RCC 7860 (cell line): ENCODE measurements at places on chromosomes 3 and 15.

- DNase-seq = no peak
Observed at GRCh38 chr15:52283281-52283680, 12.3 kb downstream of the MYO5C start.

GRCh38 chr15:71471347-71471746 is 339.0 kb upstream of the NR2E3 start:
- no peak for DNase-seq

- peak; percentile 68 for DNase-seq
Observed at GRCh38 chr3:58526515-58526957, 10.5 kb downstream of the ACOX2 start.

DNA sequence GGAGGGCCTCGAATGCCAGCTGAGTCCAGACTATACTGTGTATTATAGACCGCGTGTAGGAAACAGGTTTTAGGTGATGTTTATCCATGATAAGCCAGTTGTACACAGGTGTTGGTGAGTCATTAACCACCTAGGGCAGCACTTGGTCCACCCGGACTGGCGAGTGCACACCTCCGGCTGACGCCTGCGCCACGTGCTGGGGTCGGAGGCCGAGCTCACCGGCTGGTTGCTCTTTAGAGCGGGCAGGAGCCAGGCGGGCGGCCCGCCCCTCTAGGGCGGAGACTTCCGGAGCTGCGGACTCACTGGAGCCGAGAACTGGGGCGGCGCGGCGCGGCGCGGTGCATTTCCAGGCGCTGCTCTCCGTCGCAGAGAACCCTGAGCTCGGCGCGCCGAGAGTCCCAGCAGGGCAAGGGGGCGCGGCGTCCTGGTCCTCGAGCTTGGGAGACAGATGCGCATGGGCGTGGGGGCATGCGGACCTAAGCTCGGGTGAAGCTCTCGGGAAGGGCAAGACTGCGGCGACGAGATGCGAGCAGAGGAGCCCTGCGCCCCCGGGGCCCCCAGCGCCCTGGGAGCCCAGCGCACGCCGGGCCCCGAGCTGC is at the start of gene ESYT3:
TSS of gene ESYT3 (plus strand) at position 341 of the 599 bp plus-strand sequence. CDS start at position 524, 183 bp downstream.
- DNase-seq = no peak

GRCh38 chr3:34016925-34017587 is 218.6 kb downstream of the PDCD6IP start:
- no peak for DNase-seq

DNA sequence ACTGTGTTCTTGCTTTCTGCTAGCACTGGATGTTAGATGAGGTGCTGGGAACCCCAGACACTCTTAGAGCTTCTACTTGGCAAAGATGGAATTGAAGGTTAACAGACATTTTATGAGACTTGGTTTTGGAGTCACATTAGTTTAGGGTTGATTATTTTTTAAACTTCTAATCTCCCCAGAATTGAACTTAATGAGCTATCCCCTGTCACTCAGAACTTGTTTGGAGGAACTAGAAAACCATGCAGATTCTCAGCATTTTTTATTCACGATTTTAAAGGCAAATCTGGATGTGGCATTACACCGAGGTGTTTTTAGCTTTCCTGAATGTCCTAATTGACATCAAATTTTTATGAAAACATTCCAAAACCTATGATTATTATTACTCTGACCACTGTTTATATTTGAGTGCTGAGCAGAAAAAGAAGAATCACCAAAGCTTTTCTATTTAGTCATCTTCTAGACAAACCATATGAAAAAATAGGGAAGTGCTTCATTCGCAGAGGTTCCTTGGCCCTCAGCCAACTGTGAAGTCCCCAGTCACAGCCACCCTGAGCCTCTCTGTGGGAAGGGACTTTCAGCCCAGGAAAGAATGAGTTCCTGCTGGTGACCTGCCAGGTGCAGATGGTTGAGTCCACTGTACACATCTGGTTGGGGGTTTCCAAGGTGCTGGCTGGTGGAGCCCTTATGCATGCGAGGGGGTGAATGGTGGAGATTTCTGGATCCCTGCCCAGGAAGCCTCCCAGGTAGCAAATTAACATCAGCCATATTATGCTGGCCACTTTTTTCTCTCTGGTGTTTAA is 196.0 kb upstream of the TOPAZ1 start:
- DNase-seq = peak; percentile 55

GRCh38 chr15:101307897-101308603 is 13.0 kb upstream of the SNRPA1 start:
- DNase-seq = no peak

DNA sequence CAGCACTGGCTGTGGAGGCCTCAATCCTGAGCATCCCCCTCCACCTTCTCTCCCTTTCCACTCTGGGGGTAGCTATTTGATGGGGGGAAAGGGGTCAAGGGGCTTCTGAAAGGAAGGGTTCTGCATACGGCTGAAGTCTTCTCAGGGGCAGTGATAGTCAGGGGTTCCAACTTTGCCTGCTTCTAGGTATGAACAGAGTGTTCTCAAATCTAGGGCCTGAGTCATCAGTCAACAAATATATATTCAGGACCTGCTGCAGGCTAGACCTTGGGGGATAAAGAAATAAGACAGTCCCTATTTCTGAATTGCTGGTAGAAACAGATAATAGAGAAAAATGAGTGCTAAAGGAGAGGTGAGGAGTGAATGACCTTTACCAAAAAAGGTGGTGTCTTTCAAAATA is 12.8 kb downstream of the RGMA start:
- no peak for DNase-seq

GRCh38 chr3:146052791-146053310 is 108.1 kb downstream of the PLOD2 start:
- no peak for DNase-seq
